ENCODE measurements at places on chromosomes 16 and 17.

- no peak for DNase-seq
Measured at GRCh38 chr17:80959330-80960036, 32.2 kb upstream of the CHMP6 start.

DNA sequence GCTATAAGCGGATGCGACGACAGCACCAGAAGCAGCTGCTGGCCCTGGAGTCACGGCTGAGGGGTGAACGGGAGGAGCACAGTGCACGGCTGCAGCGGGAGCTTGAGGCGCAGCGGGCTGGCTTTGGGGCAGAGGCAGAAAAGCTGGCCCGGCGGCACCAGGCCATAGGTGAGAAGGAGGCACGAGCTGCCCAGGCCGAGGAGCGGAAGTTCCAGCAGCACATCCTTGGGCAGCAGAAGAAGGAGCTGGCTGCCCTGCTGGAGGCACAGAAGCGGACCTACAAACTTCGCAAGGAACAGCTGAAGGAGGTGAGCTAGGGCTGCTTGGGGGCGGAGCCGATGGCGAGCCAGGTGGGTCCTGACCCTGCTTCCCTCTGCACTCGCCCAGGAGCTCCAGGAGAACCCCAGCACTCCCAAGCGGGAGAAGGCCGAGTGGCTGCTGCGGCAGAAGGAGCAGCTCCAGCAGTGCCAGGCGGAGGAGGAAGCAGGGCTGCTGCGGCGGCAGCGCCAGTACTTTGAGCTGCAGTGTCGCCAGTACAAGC is 10.1 kb downstream of the HIRIP3 start:
- no peak for DNase-seq

DNA sequence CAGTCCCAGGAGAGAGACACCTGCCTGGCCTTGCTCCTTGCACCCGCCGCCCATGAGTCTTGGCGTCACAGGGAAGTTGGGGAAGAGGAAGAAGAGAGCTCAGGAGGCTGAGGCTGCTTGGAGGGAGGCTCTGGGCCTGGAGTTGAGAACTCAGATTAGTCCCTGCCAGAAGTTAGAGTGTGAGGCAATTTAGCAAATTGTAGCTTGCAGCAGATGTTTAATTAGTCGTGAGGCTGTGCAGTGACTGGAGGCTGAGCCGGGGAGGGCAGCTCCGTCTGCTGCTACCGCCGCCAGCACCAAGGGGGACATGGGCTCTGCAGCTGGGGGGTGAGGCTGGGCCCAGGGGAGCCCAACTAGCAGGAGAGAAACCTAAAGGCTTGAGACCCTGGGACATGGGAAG is 738.3 kb upstream of the EEF2KMT start:
- DNase-seq = no peak

DNA sequence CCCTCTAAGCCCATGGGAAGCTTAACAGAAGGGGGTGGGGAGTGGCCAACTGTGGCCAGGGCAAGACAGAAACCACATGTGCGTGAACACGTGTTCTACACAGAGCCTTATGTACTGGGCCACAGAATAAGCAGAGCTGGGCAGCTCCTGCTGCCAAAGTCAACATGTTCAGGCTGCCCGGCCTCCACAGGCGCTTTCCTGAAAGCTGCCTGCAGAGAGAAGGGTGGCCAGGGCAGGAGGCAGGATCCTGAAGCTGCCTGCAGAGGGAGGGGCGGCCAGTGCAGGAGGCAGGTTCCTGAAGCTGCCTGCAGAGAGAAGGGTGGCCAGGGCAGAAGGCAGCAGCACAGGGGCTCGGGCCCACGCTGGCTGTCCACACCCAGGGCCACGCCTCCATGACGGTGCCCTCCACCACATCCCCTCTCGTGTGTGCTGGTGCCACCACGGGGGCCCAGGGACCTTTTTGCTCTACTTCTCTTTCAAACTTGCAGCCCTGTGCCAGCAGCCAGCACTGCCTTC is 79.5 kb downstream of the ANKRD11 start:
- DNase-seq = no peak

- no peak for DNase-seq
Measured at GRCh38 chr17:59527931-59528330, 37.5 kb upstream of the DHX40 start.
